ENCODE measurements at places on chromosomes 4 and X.

DNA sequence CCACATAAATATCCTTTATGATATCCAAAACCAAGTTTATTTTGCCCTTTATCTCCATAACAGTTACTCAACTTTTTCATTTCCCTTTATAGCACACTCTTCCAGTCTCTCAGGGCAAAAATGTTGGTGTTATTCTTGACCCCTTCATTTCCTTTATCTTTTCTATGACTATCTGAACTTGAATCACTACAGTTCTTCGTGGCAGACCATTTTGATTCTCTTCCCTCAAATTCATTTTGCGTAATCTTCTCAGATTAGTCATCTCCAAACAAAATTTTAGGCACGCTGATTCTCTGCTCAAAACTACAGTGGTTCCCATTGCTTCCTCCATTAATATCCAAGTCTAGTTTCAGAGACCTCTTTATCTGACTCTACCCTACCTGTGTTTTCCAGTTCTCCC lies 26.1 kb downstream of the RUFY3 start:
- DNase-seq = no peak

GRCh38 chrX:27915617-27916016 lies 65.6 kb downstream of the DCAF8L1 start:
- DNase-seq = no peak

GRCh38 chr4:7427361-7427760 lies 7.4 kb downstream of the PSAPL1 start:
- DNase-seq = no peak

- no peak for DNase-seq
Observed at GRCh38 chr4:5082376-5082775, 31.1 kb downstream of the STK32B start.

DNA sequence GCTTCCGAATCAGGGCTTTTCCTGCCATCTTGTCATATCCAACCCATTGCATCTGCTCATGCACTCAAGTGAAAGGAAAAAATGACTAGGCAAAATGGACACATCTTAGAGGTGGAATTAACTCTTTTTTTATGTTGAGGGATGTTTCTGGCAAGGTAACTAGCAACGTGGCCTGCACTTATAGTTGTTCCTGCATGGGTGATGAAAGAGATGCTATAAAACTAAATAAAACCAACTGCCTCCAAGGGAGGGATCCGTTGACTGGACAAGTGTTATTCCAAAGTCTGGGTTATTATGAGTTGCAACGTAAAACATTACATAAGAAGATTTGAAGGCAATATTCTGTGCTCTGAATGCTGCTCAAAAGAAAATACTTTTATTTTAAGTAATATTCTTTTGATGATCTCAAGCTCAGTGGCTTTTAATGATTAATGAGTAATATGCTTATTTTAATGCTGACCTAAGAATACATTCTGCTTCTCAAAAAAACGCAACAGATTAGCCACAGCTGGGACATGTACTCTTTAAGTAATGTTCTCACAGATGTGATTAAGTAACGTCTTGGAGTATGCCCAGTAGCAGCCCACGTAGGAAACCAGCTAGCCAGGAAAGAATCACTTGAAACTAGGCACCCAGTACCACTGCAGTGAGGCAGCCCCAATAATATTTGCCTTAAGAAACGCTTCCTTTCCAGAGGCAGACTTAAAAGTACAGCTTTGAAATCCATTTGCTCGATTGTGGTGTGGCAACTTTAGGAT lies 27.4 kb downstream of the KLF3 start:
- DNase-seq = peak; percentile 26

GRCh38 chr4:2733844-2734574 lies 22.1 kb downstream of the TNIP2 start:
- DNase-seq = no peak

- DNase-seq = no peak
Observed at GRCh38 chrX:39693298-39693697, 404.5 kb downstream of the BCOR start.

DNA sequence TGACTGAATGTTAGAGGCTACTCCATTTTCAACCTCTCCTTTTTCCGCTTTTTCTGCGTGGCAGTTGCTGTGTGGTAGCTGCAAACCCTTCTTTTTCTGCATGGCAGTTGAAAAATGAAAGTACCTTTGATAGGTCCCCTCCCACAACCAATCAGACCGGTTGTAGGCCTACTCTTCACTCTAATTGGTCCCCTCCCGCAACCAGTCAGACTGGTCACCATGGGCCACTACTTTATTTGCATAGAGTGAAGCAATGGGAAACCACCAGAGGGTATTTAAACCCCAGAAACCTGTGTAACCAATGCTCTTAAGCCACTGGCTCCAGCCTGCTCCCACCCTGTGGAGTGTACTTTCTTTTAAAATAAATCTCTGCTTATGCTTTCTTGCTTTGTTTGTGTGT lies 877.8 kb downstream of the FAM133A start:
- DNase-seq = no peak

- DNase-seq = no peak
Observed at GRCh38 chr4:89279385-89279784, 28.2 kb downstream of the GPRIN3 start.

GRCh38 chrX:153379508-153379907 lies 21.6 kb downstream of the PNMA6E start:
- no peak for DNase-seq

DNA sequence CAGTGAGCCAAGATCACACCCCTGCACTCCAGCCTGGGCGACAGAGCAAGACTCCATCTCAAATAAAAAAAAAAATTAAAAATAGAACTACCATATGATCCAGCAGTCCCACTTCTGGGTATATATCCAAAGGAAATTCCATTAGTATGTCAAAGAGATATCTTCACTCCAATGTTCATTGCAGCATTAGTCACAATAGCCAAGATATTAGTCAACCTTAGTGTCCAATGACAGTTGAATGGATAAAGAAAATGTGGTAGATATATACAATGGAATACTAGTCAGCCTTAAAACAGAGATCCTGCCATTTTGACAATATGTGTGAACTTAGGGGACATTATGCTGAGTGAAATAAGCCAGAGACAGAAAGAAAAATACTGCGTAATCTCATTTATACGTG lies 49.4 kb downstream of the C4orf46 start:
- DNase-seq = no peak

- peak; percentile 10 for DNase-seq
Observed at GRCh38 chr4:14130551-14130950, 503.0 kb upstream of the BOD1L1 start.

- peak; percentile 25 for DNase-seq
Observed at GRCh38 chrX:71056867-71057266, 11.3 kb downstream of the SNX12 start.

DNA sequence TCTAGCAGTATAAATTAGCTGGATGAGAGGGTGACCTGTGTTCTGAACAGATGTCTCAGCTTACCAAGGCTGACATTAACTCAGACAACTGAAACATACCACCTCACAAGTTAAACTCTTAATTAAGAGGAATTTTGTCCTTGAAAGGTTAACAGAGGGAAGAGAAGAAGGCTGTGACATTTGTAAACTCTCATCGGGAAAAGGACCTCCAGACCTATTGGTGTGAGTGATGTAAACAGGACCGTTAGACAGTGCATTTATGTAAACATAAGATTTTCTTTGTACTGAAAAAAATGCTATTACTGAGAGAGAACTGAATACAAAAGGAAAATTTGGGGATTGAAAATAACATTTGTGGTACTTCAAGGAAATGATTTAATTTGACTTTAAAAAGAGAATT lies 308.4 kb upstream of the DIAPH2 start:
- no peak for DNase-seq

- DNase-seq = no peak
Observed at GRCh38 chr4:53431052-53431451, 53.6 kb downstream of the FIP1L1 start.
